ENCODE measurements at places on chromosomes 1 and 21.
A peak's percentile ranks its signal among the peaks of the same experiment; 100 is the strongest.

DNA sequence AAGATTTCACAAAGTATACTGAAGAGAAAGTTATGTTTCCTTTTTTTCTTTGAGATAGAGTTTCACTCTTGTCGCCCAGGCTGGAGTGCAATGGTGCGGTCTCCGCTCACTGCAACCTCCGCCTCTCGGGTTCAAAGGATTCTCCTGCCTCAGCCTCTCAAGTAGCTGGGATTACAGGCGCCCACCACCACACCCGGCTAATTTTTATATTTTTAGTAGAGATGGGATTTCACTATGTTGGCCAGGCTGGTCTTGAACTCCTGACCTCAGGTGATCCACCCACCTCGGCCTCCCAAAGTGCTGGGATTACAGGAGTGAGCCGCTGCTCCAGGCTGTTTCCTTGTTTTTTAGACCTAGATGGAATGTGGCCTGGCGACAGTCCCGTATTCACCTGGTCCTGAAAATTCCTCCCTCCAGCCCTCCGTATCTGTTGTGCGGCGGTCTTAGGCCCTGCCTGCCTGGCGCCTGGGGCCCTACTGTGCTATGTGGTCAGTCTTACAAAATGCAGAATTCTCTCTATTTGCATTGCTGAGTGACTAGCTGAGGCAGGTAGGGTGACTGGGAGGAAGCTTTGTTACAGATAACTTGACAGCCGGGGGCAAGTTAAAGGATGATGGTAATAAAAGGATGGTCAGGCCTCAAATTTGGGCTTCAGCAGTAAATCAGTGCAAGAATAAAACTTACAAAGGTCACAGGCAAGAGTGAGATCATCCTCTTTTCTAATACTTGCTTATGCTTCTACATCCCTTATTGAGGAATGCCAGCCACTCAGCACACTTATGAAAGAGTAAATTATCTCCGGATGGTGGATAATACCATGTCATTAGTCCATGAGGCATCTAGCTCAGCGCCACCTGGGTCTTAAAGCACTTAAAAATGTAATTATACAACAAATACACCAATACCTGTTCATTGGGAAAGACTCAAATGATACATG, 30.3 kb downstream of the PARK7 start:
- no peaks in the 10 kb centered on the region for H3K27me3 ChIP-seq
- no peaks in the 10 kb centered on the region for H3K4me1 ChIP-seq
- H3K36me3 ChIP-seq = peaks cover 8% of the 10 kb centered on the region
- DNase-seq = no peak
- H3K27ac ChIP-seq = no peak overlapping the region
- no peak overlapping the region for H3K4me3 ChIP-seq

GRCh38 chr1:25817840-25818501, 1.8 kb upstream of the MTFR1L start:
- H3K27me3 ChIP-seq = no peaks in the 10 kb centered on the region
- peaks cover 23% of the 10 kb centered on the region for H3K4me1 ChIP-seq
- H3K36me3 ChIP-seq = no peaks in the 10 kb centered on the region
- H3K4me3 ChIP-seq = no peak overlapping the region

DNA sequence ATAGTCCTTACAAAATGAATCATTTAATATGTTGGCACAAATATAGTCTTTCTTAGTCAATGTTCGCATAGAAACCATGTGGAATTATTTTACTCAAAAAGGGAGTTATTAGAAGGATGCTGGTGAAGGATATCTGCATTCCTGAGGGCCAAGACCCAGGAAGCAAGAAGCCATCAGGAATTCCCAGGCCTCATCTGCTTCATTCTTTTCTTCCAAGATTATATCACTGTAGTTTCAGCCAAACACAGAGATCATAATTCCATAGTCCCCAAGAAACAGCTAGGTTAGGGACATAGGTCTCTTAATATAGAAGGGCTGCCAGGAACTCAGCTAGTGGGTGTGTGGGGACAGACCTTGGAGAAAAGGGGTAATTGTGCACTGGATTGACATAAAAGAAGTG, 28.6 kb upstream of the DISC1 start:
- no peak for DNase-seq
- H3K36me3 ChIP-seq = no peaks in the 10 kb centered on the region
- H3K4me3 ChIP-seq = no peak overlapping the region
- H3K27me3 ChIP-seq = no peaks in the 10 kb centered on the region
- H3K4me1 ChIP-seq = peaks cover 9% of the 10 kb centered on the region

DNA sequence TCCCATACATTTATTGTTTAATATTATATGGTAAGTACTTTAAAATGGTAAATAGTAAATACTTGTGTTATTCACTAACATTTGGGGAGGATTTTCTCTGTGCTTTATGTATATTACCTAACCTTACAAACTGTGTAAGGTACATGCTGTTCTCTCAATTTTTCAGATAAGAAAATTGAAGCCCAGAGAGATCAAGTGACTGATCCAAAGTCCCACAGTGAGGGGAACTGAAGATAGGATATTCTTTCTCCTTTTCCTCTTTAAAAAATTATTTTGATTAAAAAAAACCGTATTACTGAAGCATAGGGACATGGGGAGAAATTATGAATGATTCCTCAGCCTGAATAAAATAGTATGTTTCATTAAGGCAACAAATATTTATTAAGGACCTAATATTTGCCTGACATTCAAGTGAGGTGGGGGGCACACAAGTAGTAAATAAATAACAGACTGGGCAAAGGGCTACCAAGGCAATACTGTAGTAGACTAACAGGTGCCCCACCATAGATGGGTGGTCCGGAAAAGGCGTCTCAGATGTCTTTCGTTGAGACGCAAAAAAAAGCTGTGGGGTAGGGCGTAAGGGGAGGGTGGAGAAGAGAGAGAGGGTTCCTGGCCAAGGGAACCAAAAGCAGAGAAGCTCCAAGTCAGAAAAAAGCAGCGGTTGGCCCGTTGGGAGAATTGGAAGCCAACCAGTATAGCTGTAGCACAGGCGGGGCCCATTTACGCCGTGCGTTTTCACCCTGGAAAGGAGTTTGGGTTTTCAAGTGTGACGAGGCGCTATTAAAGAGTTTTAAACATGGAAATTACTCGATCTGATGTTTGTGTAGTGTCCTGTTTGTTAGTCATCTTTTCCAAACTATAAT, 944 bp upstream of the AGO3 start:
- H3K27me3 ChIP-seq = no peaks in the 10 kb centered on the region
- peak overlapping the region; percentile 91 for H3K4me3 ChIP-seq
- peaks cover 25% of the 10 kb centered on the region for H3K4me1 ChIP-seq

GRCh38 chr1:115630342-115630741, 11.4 kb upstream of the VANGL1 start:
- H3K27me3 ChIP-seq = no peaks in the 10 kb centered on the region
- no peak for DNase-seq
- no peak overlapping the region for H3K27ac ChIP-seq
- H3K36me3 ChIP-seq = no peaks in the 10 kb centered on the region
- H3K4me3 ChIP-seq = no peak overlapping the region
- H3K4me1 ChIP-seq = no peaks in the 10 kb centered on the region

GRCh38 chr1:65558215-65558614, 137.7 kb downstream of the LEPR start:
- H3K4me1 ChIP-seq = no peaks in the 10 kb centered on the region
- H3K27me3 ChIP-seq = peaks cover 48% of the 10 kb centered on the region
- no peak overlapping the region for H3K4me3 ChIP-seq
- DNase-seq = no peak
- H3K27ac ChIP-seq = no peak overlapping the region

GRCh38 chr1:110728388-110729001, 53.8 kb upstream of the KCNA3 start:
- no peaks in the 10 kb centered on the region for H3K4me1 ChIP-seq
- H3K27ac ChIP-seq = no peak overlapping the region
- no peak for DNase-seq
- H3K27me3 ChIP-seq = peaks cover 70% of the 10 kb centered on the region
- no peaks in the 10 kb centered on the region for H3K36me3 ChIP-seq
- no peak overlapping the region for H3K4me3 ChIP-seq

- peak overlapping the region; percentile 28 for H3K4me3 ChIP-seq
- peak; percentile 95 for DNase-seq
- no peaks in the 10 kb centered on the region for H3K27me3 ChIP-seq
- H3K36me3 ChIP-seq = no peaks in the 10 kb centered on the region
- H3K4me1 ChIP-seq = peaks cover 33% of the 10 kb centered on the region
Measured at GRCh38 chr1:202034683-202035462, 24.5 kb downstream of the ELF3 start.

- peak; percentile 36 for DNase-seq
- no peaks in the 10 kb centered on the region for H3K36me3 ChIP-seq
- H3K4me1 ChIP-seq = peaks cover 4% of the 10 kb centered on the region
- no peak overlapping the region for H3K27ac ChIP-seq
Measured at GRCh38 chr1:52907068-52907811, 14.3 kb downstream of the ECHDC2 start.

DNA sequence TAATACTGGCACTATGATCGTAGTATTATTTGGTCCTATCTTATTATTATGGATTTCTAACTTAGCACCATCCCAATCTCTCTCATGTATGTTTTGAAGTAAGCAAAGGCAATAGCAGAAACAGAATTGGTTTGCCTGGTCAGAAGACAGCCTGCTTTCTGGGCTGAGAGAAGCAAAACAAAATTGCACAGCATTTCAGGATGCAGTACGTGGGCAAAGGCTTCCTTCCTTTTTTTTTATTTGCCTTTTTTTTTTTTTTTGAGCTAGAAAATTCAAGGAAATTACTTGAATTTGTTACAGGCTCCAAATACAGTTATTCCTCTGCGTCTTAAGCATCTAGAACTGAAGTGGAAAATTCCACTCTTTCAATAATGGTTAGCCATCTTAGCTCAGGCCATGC, 8.8 kb downstream of the CDA start:
- peaks cover 31% of the 10 kb centered on the region for H3K4me1 ChIP-seq
- no peaks in the 10 kb centered on the region for H3K27me3 ChIP-seq
- no peak overlapping the region for H3K27ac ChIP-seq
- no peak for DNase-seq
- H3K4me3 ChIP-seq = no peak overlapping the region

All from PC-3 (cell line).